ENCODE measurements at places on chromosomes 12 and 14.

- peak; percentile 30 for DNase-seq
These were observed 599 bp upstream of the TRHDE start for GRCh38 chr12:72271451-72272090.

GRCh38 chr14:105430565-105430964, 10.9 kb downstream of the MTA1 start:
- DNase-seq, result no peak

- DNase-seq, result no peak
These were observed 17.4 kb downstream of the TIMELESS start for GRCh38 chr12:56431850-56432249.

GRCh38 chr12:20604408-20605067, 90.6 kb upstream of the SLCO1C1 start:
- DNase-seq, result no peak

DNA sequence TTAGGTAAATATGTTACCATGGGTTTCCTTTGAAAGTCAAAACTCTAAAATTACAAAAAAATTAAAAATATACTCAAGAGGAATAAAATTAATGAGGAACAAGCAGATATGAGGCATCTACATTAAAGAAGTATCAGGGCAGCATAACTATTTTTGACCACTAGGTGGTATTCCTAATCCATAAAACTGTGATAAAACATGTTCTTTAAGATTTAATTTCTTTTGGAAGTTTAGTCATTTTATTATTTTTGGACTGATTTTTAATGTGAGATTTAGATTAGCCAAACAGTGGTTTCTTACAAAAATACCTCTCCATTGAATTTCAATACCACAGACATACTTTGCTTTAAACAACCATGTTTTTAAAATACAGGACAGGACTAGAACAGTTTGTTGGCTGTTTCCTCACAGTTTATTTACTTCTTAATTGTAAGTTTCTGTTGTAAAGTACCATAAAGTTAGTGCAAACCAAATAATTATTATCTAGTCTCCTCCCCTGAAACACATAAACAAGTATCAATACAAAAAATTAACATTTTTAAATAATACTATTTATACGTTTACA, 49.8 kb downstream of the NTS start:
- DNase-seq, result no peak

- no peak for DNase-seq
These were observed 16.5 kb downstream of the RBM19 start for GRCh38 chr12:113949321-113950305.

DNA sequence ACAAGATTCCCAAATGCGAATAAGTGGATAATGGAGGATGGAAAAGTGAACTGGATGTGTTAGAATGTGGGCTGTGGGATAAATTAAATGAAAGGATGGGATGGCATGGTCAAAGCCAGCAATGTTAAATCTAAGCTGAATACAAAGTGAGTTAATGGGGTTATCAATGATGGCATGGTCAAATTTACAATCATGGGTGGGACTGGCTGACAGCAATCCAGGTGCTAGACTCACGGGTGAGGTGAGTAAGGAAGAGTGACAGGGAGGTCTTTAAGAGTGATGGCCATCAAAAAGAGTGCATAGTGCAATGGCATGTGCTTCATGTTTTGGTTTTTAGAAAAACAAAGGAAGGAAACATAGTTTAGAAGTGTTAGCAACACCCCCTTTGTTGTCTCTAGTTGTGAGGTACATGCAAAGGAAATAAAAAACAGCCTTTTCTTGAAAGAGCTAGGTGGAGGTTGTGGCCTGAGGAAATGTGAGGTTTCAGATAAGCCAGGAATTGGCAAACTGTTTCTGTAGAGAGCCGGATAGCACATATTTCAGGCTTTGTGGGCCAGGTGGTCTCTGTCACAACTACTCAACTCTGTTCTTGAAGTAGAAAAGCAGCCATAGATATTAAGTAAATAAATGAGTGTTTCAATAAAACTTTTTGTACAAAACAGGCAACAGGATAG, 328.7 kb downstream of the RPL10L start:
- no peak for DNase-seq

DNA sequence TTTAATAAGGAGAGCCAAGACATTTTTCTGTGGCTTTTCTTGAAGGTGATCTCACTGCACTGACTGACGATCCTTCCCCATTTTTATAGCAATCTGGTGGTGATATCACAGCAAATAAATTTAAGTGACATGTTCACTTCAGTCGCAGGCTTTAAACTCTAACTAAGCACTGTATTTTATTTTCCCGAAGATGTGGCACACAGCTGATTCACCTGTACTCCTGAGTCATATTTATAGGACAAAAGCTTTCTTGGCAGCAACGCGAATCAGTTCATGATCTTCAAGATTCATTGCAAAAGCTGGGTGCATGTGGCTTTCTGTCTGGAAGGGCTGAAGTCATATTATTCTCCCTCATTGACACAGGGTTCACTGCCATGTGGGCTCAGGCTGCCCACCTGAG, 79.8 kb upstream of the TUNAR start:
- no peak for DNase-seq

DNA sequence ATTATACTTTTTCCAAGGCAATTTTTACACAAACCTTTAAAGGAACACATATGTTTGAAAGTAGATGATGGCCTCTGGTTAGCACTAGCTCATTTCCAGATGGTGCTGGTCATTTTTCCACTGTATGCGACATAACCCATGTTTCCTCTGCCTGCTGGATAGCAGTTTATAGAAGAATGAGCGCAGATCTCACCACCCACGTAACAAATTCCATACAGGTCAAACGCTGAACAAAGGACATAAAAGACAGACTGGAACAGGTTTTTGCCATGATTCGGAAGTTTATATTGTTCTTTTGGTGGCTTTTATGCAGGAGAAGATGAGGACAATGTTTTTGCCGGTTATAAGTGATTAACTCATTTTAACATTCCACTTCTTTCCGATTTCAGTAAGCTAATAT, 30.7 kb downstream of the PPP1R36 start:
- DNase-seq, result no peak

- DNase-seq, result no peak
These were observed 1050.0 kb downstream of the GALC start for GRCh38 chr14:86942936-86943335.

DNA sequence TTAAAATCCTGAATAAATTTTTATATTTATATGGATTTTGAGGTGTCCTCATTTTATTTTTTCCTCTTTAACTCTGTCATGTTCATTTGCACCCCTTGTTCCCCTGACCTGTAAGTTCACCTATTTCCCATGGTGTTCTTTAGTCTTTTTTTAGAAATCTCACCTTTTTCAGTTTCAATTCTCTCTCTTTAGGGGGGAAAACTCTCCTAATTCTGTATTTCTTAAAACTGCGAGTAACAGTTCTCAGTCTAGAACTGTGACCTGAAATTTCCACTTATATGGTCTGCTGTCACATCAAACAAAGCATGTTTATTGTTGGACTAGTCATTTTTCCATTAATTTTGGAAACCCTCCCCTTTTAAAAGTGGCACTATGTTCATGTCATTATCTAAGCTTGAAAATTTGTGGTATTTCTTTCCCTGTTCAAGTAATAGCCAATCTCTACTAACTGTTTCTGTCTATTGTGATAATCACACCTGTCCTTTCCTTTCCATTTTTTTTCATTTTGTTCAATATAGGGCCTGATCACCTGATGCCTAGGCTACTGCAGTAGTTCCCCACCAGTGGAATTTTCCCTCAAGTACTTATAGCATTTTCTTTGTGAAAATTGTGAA, 14.0 kb upstream of the FBXO33 start:
- no peak for DNase-seq

- no peak for DNase-seq
These were observed 93.6 kb downstream of the SLC24A4 start for GRCh38 chr14:92416544-92416943.

- DNase-seq, result no peak
These were observed 27.0 kb downstream of the TMCC3 start for GRCh38 chr12:94623161-94623920.

DNA sequence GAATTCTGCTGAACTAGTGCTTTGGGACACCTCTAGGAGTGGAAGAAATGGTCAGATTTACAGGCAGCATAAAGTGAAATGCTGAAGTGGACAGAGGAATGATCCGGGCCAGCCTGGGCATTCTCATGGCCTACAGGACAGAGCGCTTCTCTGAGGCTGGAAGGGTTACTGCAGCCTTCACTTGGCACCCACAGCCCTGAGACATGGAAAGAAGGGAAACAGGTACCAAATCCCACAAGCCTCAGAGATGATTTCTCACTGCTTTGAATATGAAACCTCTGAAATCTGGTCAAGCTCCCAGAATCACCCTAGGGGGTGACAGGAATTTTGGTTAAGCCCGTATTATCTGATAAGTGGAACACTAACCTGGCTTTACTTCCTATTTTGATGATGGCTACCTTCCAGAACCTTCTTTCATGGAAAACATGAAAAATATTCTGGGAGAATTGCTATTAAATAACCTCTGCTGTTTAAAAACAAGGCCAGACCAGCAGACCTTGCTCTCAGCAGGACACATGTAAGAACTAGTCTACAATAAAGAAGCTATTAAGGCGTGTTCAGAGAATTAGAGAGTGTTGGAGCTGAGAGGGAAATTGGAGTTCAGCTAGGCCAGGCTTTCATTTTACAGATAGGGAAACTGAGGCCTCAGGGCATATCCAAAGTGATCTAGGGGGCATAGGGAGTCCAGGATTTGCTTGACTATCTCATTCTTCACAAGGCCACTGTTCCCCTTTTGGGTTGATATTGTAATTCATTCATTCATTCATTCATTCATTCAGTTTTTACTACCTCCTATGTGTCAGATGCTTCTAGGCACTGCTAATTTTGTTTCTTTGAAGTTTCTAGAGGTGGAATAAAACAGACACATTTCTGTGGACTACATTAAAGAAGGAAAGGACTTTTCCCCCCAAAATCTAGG, 281.5 kb downstream of the ZFP36L1 start:
- DNase-seq, result no peak

DNA sequence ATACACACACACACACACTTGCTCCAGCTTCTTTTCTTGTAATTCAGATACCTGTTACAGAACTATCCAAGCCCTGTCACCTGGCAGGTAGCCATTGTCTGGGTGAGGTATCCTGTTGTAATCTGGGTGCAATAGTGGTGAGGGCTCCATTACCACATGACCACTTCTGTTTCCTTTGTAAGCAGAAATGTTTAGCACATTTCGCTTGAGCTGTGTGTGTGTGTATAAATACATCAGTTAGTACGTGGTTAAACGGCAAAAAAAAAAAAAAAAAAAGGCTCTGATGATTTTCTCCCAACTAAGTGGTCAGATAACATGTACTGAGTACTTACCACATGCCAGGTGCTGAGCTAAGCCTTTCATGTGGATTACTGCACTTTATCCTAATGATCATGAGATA, 129.3 kb upstream of the SSTR1 start:
- no peak for DNase-seq

DNA sequence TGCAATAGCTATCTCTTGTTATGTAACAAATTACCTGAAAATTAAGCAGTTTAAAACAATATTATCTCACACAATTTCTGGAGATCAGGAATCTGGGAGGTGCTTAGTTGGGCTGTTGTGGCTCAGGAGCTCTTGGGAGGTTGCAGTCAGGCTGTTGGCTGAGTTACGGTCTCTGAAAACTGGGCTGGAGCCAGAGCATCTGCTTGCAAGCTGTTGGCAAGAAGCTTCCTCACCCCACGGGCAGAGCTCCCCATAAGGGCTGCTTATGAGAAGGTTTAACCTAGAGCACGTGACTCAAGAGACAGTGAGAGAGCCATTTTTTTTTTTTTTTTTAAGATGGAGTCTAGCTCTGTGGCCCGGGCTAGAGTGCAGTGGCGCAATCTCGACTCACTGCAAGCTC, 346.8 kb downstream of the ATP23 start:
- DNase-seq, result no peak

DNA sequence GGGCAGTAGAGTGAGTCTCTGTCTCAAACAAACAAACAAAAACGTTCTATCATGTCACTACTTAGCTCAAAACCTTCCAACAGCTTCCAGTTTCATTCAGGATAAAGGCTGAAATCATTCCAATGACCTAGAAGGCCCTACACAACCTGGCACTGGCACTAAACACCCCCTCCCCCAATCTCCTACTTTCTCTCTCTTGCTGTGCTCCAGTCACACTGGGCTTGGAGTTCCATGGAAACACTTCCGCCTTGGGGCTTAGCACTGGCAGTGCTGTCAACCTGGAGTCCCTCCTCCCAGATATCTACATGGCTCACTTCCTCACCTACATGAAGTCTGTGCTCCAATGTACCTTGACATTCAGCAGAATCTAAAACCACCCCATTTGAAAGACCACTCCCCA, 65.0 kb upstream of the SINHCAF start:
- no peak for DNase-seq

DNA sequence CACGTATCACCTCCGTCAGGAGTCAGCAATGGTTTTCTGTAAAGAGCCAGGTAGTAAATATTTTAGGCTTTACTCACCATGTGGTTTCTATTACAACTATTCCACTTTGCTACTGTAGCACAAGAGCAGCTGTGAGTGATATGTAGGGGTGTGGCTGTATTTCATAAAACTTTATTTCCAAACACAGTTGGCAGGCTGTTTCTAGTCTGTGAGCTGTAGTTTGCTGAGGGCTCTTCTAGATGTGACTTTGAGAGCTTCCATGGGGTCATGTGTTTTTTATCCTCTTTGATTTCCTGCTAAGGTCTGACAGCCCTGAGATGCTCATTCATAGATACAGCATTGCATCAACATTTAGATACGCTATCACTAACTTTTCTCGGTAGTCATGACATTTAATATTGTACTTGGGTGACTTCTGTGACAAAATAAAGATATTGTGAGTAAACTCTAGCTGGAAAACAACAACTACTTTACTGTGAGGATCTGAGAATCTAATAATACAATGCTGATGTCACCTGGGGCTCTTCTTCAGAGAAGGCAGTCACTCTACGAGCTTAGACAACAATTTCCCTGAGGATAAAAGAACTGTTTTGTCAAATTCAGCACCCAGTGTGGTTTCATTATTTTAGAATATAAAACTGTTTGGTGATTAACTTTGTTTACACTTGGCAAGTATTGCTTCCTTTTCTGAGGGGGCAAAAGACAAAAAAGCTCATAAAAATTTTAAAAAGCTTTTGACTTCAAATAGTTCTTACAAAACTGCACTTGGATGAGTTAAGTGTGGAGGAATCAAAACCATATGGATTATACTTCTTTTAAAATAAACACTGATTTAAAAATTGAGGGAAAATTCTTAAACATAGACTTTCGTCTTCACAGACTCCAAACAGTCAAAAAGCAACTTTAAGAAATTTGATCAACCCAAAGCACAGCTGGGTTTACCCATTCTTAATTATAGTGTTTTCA, 231.2 kb upstream of the DCN start:
- DNase-seq, result no peak

GRCh38 chr14:89933002-89933401, 21.5 kb downstream of the EFCAB11 start:
- DNase-seq, result no peak

- DNase-seq, result no peak
These were observed 6.6 kb downstream of the RAP1B start for GRCh38 chr12:68617160-68617926.

GRCh38 chr12:92162079-92162478, 16.4 kb upstream of the BTG1 start:
- DNase-seq, result no peak

GRCh38 chr12:86530996-86531655, 274.9 kb upstream of the MGAT4C start:
- DNase-seq, result no peak
